Suppressor macrophage treated with lipopolysaccharide for 4 hours (primary cell): ENCODE measurements at places on chromosomes 2 and 18.

DNA sequence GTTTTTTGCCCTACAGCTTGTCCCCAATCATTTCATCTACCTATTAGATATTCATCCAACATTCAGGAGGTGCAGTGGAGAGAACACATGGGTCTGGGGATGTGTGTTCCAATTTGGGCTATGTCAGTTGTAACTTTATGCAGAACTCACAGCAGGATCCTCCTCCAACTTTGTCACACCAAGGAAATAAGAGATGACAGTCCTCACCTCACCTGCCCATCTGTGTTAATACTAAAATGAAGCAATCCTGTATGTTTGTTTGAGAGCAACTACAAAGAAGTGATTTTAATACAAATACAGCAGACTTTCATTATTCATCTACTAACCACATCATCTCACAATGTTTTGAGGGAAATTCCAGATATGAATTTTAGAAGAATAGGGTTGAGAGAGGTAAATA, 126.7 kb downstream of the ARHGAP15 start:
- DNase-seq: no peak

DNA sequence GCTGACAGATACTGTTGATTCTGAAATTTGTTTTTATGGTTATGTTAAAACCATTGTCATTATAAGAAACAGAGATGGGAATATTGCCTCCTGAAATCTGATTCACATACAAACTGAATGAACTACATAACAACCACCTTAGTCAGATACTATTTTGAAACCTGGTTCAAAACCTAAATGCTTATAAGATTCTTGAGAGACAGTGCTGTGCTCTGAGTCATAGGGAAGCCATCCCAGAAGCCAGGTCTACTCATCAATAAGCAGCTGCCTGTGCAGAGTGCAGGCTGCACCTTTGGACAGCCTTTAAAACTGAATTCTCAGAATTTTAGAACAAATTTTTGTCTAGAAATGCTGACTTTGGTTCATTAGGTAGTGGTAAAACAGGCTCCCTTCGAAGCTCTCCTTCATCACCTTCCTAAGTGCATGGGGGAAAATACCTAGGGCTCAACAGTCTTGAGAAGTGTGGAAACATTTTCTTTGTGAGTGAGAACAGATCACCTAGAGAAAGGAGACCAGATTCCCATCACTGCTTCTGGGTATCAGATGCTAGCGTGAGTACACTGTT, at the start of gene SERPINB7:
Gene SERPINB7 (plus strand): TSS at position 253 of the 565 bp plus-strand sequence. CDS start 6,955 bp downstream, outside the sequence.
- no peak for DNase-seq

DNA sequence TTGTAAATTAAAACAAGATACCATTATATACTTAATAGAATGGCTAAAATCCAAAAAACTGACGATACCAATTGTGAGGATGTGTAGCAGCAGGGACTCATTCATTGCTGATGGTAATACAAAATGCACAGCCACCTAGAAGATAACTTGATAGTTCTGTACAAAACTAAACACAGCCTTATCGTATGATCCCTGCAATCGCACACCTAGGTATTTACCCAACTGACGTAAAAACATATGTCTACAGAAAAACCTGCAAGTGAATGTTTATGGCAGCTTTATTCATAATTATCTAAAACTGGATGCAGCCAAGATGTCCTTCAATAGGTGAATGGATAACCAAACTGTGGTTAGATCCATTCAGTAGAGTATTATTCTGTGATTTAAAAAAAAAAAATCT, 45.5 kb downstream of the TBC1D8 start:
- no peak for DNase-seq

GRCh38 chr18:48955830-48956261, 5.1 kb upstream of the SMAD7 start:
- no peak for DNase-seq

DNA sequence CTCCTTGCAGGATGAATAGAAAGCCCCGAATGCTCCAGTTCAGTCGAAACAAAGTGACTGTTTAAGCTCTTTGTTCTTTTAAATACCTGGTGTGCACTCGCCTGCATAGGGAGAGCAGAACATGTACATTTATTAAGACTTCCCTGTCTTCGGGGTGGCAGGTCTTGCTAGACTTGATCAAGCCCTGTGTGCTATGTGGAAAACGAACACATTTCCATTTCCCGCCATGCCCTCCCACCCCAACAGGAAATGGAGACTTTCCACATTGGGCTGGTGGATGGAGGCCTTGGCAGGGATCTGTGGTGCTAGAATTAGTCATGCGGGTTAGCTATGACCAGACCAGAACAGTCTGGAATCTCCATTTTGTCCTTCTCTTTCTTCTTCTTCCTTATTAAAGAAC, 321.0 kb upstream of the THSD7B start:
- DNase-seq: no peak

DNA sequence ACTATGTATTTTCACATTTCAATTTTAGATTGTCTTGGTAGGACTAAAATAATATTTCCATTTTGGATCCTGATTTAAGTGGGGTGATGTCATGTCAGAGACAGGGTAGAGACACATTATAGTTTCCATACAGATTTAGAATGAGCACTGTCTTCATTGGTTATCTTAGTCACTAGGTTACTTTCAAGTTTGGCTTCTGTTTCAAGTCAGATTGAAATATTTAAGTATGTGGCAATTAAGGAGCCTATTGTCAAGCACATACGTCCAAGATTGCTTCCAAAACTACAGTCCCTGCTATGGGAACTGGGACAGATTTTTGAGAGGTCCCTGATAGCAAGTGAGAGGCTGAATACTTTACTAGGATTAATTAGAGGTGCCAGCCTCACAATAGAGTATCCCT, 89.2 kb upstream of the FAM117B start:
- no peak for DNase-seq

GRCh38 chr2:148978706-148979105, 59.8 kb upstream of the LYPD6B start:
- DNase-seq: no peak

DNA sequence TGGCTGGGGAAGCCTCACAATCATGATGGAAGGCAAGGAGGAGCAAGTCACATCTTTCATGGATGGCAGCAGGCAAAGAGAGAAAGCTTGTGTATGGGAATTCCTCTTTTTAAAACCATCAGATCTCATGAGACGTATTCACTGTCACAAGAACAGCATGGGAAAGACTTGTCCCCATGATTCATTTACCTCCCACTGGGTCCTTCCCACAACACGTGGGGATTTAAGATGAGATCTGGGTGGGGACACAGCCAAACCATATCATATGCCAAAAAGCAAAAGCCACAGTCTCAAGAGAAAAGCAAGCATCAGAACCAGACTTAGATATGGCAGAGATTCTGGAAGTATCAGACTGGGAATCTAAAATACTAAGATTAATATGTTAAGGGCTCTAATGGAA, 30.0 kb upstream of the SCRN3 start:
- peak; percentile 63 for DNase-seq

- no peak for DNase-seq
Observed at GRCh38 chr18:79954791-79955190, 3.3 kb upstream of the SLC66A2 start.

GRCh38 chr2:186862869-186863709, 14.1 kb upstream of the ZSWIM2 start:
- peak; percentile 62 for DNase-seq

GRCh38 chr18:57759650-57760049, 43.5 kb downstream of the ATP8B1 start:
- DNase-seq: no peak

GRCh38 chr2:2057125-2057721, 273.9 kb downstream of the MYT1L start:
- DNase-seq: peak; percentile 70

GRCh38 chr2:45610281-45611019, 617 bp downstream of the SRBD1 start:
- DNase-seq: peak; percentile 83

DNA sequence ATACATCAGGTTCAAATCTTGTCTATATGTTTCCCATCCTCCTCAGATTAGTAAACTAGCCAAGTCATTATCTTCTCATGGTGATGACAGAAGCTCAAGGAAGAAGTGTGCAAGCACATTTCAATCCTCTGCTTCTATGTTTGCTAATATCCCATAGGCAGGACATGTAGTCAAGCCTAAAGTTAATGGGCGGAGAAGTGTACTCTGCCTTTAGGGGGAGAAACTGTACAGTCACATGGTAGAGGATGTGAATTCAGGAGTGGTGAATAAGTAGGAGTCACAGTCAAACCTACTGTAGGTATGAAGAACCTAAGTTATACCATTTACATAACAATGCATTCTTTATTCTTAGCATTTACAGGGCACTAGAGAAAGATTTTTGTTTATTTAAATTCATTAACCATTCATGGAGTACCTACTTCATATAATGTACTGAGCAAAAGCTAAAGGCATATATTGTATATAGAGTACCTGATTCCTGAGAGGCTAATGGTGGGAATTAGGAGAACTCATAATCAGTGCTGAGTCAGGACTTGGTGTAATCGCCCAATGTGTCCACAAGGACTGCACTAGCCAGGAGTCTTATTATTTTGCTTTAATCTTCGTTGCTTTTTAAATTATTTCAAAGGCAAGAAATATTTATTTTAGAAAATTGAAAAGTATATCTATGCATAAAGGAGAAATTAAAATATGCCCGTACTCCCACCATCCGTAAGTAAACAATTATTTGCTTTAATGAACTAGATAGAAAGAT, 394.3 kb upstream of the ETAA1 start:
- DNase-seq: no peak

DNA sequence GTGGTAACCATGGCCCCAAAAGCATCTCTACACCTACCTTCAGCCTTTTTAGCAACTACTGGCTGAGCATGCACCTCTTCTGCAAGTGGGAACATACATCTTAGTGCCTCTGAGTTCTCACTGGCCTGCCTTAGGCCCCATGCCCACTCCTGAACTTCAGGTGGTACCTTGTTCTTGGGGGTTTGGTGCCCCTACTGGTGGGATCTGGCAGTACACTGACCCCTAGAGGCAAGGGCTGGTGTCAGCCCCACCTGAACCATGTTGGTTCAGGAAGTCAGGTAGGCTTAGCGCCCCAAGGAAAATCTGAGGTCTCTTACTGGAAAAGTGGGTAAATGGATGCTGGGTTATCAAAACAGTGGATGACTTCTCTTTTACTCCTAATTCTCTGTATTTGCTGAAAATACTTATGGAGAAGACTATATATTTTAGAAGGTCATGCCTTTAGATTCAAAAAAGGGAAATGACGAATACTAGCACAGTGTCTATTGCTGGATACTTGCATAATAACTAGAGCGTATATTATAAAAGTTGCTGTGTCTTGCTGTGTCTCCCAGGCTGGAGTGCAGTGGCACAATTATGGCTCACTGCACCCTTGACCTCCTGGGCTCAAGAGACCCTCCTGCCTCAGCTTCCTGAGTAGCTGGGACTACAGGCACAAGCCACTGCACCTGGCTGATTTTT, 84.6 kb downstream of the RAB31 start:
- peak; percentile 71 for DNase-seq

GRCh38 chr2:109206569-109207146, 77.7 kb downstream of the SH3RF3 start:
- DNase-seq: no peak

DNA sequence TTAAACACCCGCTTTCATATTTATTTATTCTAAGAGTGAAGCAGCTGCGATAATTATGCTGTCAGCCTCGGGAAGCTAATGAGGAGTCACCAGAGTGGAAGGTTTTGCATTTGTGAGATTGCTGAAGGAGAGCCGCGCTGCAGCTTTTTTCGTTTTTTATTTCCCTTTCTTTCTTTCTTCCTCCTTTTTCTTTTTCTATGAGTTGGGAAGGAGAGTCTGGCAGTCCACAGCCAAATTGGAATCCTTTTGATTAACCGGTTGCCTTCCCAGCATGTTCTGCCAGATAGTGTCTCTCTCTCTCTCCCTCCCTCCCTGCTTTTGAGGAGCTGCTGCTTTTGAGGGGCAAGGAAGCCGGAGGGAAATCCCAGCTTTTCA, 82.1 kb downstream of the CDK15 start:
- DNase-seq: no peak

DNA sequence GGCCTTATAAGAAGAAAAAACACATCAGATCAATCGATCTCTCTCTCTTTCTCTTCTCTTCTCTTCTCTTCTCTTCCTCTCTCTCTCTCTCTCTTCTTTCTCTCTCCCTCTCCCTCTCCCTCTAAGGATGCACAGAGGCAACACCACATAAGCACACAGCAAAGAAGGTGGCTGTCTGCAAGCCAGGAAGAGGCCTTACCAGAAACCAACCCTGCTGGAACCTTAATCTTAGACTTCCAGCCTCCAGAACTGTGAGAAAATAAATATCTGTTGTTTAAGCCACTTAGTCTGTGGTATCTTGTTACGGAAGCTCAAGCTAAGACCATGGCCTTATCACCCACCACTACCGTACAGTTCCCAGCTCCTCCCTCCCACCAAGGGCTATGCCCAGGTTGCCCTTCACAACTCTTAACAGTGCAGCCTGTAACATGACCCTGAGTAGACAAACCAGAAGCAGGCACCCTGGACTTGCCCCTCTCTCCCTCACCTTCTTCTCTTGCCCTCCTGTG, 25.2 kb upstream of the TMEM237 start:
- DNase-seq: no peak

DNA sequence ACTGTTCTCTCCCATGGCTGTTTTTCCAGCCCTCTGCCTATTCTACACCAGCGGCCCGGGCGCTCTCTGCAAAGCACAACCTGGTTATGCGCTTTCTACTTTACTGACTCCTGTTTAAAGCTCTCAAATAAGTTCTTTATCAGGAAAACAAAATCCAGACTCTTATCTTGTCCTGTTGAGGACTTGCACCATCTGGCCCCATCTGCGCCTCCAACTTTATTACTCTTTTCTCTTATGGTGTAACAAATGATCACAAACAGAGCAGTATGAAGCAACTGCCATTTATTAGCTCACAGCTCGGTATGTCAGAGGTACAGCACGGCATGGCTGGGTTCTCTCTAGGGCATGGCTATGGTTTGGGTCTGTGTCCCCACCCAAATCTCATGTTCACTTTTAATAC, 236.5 kb upstream of the NT5C1B start:
- DNase-seq: no peak

- DNase-seq: no peak
Observed at GRCh38 chr2:209900638-209901037, 101.8 kb upstream of the RPE start.

- no peak for DNase-seq
Observed at GRCh38 chr2:36963106-36963505, 3.2 kb downstream of the STRN start.

GRCh38 chr2:19819097-19820065, 82.4 kb downstream of the TTC32 start:
- no peak for DNase-seq

DNA sequence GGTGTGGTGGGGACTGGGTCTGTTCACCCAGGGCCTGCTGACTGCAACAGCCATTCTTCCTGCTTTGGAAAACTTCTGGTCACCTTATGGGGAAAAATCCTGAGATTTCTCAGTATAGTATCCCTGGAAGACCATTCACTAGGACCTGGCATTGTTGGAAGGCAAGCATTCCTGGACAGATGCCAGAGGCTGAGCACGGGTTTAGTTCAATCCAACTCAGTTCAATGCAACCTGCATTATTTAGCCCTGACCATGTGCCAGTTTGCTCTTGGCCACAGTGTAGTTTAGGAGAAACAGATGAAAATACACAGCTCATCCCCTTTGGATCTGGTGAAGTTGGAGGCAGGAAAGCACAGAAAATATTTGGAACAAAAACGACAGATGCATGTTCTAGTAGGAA, 95.9 kb downstream of the LPIN1 start:
- no peak for DNase-seq

DNA sequence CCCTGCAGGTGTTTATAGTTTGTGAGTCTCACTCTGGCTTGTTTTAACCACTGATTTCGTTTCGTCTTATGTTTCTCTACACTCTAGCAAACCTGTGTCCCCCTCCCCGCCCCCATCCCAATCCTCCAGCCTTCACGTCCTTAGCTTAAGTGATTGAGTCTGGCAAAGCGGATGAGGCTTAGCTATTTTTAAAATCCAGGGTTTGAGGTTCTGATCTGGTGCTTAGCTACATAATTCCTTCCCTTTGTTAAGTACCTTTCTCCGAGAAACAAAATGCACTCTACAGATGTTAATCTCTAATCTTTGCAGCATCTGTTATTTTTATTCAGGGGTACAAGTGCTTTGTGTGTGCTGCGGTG, 7.8 kb downstream of the AGAP1 start:
- no peak for DNase-seq
